ENCODE measurements at places on chromosomes 1 and 21. TPM values are rescaled to one million over a fixed set of nuclear protein-coding genes. Genes with fewer than 3 reads are reported as not detected.

Gene AUNIP
- 1.3 TPM for total RNA-seq

Gene CFHR3
- total RNA-seq, result not detected

Gene LGR6
- total RNA-seq, result 0.57 TPM

Gene PLEKHG5
- total RNA-seq, result 55.8 TPM

Gene SIPA1L2
- total RNA-seq, result 46.1 TPM

Gene PRAMEF13
- not detected for total RNA-seq

Gene CXADR
- total RNA-seq, result 24.3 TPM

Gene PTGS2
- 9.4 TPM for total RNA-seq

Data from dorsolateral prefrontal cortex (tissue), 122 donors.